ENCODE measurements at places on chromosomes 16 and 17. TPM values are rescaled to one million over a fixed set of nuclear protein-coding genes. Genes with fewer than 3 reads are reported as not detected.

GRCh38 chr17:16415031-16415924 lies at the start of gene TRPV2:
Gene TRPV2, plus strand, starts transcription at chr17:16415571. Its CDS starts 2,098 bp downstream, at chr17:16417669.
- peak; percentile 37 for DNase-seq

DNA sequence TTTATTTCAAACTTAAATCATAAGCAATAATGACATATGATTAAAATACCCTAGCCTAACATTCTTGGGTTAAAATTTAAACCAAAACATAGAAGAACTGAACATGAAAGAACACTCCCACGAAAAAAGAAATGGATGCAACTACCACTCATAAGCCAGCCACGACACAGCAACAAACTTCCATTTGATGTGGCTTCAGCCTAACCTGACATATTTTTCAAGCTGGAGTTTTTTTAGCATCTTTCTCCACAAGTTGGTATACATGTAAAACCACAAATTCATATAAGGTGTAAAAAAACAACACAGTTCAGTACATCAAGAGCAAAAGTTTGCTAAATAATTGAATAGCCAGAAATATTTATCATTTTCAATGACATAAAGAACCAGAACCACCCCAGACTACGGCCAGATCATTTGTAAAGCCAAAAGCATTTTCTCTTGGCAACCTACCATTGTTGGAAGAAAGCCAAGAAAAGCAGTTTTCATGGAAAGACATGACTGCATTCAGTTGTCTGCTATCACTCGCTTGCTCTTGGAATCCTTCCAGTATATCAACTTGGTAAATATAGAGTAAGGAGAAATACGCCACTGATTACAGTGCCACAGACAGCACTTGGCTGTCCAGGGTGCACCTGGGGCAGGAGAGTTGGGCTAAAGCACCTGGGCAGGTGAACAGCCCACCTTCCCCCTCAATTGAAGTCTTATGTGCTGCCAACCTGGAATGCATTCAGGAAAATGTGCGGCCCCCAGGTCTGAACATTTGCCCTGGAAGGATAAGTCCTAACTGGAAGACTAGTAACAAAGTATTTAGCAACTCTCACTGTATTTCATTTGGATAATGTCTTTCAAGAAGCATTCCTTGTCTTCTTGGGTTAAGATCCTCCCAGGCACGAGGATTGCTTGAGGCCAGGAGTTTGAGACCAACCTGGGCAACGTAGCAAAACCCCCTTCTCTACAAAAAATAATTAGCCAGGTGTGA lies 60.5 kb downstream of the CREBBP start:
- DNase-seq: no peak

GRCh38 chr16:13332713-13333255 lies 431.4 kb downstream of the SHISA9 start:
- DNase-seq: no peak

Gene AANAT
- total RNA-seq: not detected

- DNase-seq: no peak
Measured at GRCh38 chr16:59259074-59259949, 525.2 kb upstream of the GOT2 start.

Gene TPPP3
- total RNA-seq: 26.6 TPM

DNA sequence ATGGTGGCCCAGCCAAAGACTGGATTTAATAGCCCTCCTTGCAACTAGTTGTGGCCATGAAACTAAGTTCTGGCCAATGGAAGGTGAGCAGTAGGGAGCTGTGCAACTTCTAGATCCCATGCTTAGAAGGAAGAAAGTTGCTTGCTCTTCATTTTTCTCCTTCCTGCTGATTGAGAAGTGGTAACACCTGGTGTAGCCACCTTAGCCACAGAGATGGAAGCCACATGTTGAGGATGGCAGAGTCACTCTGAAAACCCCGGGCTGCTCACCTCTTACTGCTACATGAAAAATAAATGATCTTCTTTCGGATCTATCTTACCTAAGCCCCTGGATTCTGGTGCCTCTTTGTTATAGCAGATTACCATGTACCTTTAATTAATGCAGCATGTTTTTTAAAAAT lies 10.3 kb upstream of the ATP5MC1 start:
- no peak for DNase-seq

GRCh38 chr17:945672-946071 lies 33.9 kb downstream of the NXN start:
- no peak for DNase-seq

DNA sequence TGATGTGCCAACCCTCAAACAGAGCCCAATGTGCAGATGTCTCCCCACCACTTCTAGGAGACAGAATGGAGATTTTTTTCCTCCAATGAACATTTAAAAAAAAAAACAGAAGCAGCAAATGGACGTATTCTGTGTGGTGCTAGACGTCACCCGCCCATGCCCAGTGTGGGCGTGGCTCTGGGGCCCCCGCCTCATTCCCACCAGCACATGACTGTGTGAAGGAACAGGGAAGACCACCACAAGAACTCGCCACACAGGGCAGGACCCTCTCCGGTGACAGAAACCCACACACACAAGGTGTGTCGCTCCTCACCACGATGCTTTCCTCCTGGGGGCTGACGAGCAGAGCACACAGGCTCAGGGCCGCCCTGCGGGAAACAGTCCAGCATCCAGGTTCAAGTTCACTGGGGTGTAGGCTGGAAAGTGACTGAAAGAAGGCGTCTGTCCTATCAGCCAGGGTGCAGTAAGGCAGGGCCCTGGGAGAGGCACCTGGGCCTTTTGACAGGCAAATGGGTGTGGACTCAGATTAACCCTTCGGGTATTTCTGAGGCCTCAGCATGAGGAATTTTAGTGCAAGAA lies 53.5 kb downstream of the KLHDC4 start:
- no peak for DNase-seq

DNA sequence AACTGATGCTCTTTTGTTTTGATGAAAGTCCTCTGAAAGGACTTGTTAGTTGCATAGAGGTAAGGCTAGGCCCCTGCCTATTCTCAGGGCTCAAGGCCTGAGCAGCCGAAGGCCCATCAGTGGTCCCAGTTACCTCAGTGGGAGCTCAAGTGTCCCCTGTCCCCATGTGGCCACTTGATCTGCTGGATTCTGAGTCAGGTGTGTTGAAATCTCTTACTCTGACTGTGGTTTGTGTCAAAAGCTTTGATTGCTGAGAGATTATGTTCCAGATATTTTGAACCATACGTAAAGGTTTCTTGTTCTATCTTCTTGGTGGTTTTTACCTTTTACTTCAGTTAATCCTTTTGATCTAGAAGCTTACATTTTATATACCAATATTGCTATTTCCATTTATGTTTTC lies 191.7 kb downstream of the LGALS9B start:
- DNase-seq: no peak

Gene PLD6
- 5.9 TPM for total RNA-seq

DNA sequence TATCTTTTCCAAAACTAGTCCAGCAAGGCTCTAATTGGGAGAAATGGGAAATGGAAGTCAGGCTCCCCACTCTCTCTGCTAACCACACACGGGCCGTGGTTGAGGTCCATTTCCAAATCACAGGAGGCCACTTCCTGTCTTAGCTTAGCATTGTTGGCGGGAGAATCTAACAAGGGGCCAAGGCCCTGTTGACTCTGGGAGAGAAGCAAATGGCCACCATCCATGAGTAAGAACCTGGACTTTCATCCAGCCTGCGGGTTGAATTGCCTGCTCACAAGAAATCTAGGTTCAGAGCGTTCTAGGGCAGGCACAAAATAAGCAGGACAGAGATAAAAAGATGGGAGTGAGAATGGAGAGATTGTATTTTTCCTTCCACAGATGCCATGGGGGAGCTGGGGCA lies 5.7 kb downstream of the FAM20A start:
- peak; percentile 32 for DNase-seq

DNA sequence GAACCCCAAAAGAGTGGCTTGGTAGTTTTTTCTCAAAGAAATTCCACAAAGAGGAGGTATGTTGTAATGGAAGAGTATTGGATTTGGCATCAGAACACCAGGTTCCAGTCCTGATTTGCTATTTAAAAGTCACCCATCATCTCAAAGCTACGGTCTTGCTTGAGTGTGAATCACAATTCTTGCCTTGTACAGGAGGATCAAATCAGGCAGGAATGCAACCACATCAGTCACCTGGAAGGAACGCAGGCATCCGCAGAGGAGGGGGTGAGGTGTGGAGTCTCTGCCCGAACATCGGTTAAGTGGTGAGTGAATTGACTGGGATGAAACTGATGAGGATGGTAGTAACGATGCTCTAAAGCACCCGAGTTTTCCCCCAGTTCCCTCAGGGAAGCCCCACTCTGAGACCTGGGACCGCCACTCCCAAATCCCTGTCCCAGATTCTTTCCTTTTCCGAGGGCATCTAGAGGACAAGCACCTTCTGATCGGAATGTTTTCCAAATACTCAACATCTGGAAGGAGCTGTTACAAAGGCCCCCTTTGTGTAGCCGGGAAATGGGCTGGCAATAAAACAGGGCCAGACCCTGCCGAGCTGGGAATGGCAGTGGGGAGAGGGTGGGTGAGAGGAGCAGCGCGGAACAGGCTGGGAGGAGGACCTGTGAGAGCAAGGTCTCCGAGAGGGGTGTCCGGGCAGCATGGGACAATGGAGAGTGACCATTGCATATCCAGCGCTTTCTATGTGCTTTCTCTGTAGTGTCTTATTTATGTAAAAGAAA lies 469.6 kb downstream of the SLC39A11 start:
- DNase-seq: no peak

- no peak for DNase-seq
Measured at GRCh38 chr17:33229499-33229898, 63.6 kb downstream of the ASIC2 start.
